M059J (cell line): ENCODE measurements at places on chromosomes 4 and X.

DNA sequence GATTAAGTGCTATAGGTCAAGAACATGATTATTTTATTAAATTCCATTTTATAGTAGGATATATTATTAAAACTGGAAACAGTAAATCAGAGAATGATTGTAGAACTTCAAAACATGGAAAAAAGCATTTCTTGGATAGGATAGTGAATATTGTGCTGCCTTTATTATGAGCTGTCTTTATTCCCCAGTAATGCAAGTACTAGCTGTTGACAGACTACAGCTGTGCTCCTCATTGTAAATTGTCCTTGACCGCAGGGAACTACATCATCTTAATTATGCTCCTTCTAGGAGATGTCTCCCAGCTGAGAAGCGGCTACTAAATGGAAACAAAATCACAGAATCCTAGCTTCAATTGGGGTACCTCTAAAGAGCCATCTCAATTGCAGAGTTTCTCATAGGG lies 1457.2 kb upstream of the PCDH7 start:
- no peak for DNase-seq

DNA sequence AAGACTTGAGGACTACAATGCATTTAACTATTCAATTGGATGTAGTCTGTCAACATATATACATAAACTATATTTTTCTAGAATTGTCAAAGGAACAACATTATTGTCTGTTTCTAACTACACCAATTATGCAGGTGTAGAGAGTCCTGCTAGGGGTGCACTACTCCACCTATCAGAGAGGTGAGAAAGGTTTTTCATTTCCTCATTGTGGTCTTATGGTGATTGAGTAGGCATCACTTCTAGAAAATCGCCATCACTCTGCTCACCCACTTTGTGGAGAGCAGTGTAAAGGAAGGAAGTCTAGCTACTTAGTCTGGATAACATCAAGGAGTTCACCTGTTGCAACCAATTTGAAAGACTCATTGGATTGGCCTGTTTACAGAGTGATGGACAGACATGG lies 4.4 kb upstream of the ADH1C start:
- DNase-seq: no peak

DNA sequence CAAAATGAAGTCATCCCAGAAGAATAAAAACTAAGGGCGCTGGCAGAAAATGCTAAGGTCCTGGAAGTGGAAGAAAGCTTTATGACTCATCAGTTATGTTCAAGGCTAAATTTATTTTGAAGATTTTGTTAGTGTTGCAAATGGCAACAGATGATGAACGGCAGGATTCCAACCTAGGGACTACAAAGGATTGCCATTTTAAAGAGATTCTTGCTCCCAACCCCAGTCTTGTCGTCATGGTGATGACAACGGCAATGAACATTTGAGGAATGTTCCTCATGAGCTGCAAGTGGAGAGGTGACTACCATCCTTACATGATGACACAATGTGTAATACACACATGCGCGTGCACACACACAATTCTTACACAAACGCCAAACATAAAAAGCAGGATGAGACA lies 54.4 kb upstream of the FTHL17 start:
- DNase-seq: peak; percentile 47

GRCh38 chr4:94634271-94634670 lies 123.5 kb upstream of the BMPR1B start:
- no peak for DNase-seq

DNA sequence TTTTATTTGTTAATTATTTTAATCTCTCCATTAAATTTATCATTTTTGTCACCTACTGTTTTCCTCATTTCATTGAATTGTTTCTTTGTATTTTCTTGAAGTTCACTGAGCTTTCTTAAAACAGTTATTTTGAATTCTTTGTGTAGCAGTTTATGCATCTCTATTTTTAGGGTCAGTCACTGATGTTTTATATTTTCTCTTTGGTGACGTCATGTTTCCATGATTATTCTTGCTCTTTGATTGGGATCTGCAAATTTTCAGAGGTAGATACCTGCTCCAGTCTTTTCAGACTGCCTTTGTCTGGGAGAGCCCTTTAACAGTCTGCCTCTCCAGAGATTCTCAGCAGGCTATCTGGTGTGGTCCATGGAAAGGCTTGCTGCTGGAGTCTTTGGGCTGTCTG lies 25.6 kb upstream of the TRPC5 start:
- DNase-seq: no peak

DNA sequence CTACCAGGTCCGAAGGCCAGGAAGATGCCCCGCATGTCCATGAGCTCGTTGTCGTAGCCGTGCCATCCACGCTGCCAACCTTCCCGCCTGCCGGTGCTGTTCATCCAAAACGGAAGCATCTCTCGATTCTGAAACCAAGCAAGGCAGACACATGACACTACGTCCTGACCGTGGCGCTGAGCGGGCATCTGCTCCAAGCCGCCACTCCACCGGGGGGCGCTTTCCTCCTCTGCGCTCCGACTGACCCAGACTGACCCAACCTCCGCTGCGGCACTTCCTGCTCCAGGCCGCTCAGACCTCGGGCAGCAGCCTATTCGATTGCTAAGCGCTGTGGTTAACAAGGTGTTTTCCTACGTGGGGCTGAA lies 120.5 kb downstream of the ENPP6 start:
- no peak for DNase-seq
